ENCODE measurements at places on chromosomes 11 and 22.
A peak's percentile ranks its signal among the peaks of the same experiment; 100 is the strongest.

GRCh38 chr11:1194231-1194976 lies 28.5 kb upstream of the MUC5B start:
- DNase-seq, result no peak

DNA sequence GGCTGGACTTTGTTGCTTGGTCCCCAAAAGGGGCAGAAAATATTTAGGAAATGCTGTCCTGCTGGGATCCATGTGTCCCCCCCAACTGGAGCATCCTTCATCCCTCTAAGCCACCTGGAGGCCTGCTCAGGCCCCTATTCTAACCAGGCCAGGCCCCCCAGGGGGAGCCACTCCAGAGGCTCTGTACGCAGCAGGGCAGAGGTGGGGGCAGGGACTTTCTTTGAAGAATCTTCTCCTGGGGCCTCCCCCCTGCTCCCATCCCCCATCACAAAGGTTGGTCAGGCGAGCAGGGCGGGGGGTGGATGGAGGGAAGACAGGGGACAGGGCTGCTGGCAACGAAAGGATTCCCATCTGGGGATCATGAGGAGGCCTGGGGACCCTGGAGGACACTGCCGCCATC lies 170.8 kb downstream of the MN1 start:
- DNase-seq, result no peak

DNA sequence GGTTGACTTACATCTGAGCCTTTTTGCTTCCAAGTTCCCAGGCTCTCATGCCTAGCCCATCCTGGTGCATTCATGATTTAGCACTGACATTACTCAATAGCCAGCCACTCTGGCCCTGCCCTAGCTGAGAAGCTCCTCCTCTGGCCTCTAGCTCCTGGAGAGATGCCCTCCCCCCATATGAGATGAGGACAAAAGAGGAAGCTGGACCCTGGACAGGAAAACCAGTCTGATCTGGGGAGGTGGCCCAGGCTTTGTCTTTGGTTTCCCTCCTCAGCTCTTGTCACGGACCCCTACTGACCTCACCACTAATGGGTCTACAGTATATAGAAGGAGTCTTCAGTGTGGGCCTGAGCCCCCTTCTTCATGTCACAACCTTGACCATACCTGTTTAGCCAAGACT lies 3.0 kb downstream of the RHOG start:
- DNase-seq, result no peak

GRCh38 chr22:17808693-17809403 lies 34.6 kb upstream of the BID start:
- DNase-seq, result no peak

DNA sequence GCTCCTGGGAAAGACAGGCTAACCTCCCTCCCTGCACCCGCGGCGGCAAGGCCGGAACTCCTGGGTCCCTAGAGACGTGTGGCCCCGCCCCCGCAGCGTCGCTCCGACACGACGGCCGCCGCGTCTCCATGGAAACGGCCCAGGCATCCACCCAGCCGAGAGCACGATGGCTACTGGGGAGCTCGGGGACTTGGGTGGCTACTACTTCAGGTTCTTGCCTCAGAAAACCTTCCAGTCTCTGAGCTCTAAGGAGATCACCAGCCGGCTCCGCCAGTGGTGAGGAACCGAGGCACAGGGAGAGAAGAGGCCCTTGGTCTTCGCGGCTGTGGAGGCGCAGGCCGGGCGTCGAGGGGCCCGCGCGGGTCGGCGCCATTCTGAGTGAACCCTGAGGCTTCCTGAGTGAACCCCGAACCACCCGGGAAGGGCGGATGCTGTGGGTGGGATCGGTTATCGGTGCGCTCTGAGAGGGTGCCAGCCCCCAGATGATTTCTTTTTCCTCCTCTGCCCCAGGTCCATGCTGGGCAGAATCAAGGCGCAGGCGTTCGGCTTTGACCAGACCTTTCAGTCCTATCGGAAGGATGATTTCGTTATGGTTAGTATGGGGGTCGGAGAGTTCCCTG lies at the start of gene CFAP300:
TSS of gene CFAP300 (plus strand) at position 133 of the 620 bp plus-strand sequence. CDS start at position 167, 34 bp downstream.
- DNase-seq, result peak; percentile 14

DNA sequence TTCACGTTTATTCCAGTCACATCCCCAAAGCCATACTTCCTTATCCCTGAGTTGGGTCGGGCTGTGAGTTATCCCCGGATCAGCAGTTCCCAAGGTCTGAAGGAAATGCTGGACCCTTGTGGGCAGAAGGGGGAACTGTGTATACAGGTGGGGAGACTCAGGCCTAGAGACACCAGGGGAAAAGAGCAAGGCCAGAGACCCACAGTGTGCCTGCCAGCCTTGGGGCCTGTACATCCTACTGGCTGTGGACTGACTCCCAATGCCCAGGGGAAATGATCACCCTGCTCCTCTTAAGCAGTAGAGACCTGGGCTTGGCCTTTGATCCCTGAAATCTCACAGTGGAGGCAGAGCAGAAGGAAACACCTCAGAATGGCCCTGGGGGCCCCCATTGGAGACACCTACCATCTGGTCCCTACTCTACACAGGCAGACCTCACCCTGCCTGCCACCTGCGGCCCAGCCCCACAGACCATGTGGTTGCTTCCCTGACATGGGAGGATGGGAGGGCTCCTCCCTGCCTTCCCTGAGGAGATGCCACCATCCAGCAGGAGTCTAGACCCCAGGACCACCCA lies 1.3 kb downstream of the SELENOM start:
- no peak for DNase-seq

DNA sequence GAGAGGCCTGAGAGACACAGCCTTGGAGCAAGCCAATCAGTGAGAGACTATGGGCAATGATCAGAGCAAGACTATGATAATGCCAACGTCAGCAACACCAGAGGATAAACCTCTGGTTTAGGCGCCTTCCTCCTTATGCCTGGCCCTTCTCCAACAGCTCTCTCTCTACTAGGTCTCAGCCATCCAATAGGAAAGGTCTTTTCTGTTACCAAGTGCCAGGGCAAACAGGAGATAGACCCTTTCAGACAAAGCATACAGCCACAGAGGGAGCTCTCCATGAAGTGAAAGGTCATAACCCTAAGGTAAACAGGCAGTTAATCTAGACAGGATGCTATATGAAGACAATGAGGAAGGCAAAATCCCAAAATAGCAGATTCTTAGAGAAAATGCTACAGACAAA lies 9.5 kb downstream of the STK33 start:
- DNase-seq, result no peak
